T-helper 2 cell (primary cell): ENCODE measurements at places on chromosomes 11 and 22.

- no peak for DNase-seq
Measured at GRCh38 chr22:17695986-17696385, 57.4 kb downstream of the BCL2L13 start.

DNA sequence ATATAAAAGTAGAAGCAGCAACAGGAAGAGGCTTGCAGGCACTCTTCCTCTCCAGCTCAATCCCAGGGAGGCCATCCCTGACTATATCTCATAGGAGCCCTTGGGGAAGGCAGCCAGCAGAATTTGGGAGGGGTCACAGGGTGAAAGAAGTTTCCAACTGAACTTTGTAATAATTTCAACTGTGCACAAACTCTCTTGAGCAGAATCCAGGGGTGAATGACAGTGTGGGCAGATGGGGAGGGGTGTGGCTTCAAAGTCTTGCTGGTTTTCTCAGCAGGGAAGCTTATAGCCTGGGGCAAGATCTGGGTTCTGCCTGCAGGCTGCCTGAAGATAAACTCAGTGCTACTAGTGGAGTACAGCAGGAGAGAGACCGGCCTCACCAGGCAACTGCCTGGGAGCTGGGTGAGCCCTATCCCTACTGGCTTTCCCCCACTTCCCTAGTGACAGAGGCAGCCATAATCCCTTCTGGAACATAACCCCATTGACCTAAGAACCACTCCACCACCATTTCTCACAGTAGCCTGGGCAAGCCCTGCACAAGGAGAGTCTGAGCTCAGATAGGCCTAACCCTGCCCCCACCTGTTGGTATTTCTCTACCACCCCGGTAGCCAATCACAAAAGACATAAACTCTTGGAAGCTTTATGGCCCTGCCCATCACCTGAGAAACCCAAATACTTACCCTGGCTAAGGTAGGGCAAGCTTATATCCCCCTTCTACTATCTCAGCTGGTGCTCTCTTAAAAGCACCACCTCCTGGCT, 17.8 kb upstream of the TTC12 start:
- DNase-seq = no peak

- no peak for DNase-seq
Measured at GRCh38 chr11:75603791-75604736, 42.0 kb downstream of the SERPINH1 start.

- no peak for DNase-seq
Measured at GRCh38 chr11:30526558-30526957, 59.6 kb downstream of the MPPED2 start.

GRCh38 chr22:44451016-44451415, 47.0 kb downstream of the RTL6 start:
- DNase-seq = no peak

DNA sequence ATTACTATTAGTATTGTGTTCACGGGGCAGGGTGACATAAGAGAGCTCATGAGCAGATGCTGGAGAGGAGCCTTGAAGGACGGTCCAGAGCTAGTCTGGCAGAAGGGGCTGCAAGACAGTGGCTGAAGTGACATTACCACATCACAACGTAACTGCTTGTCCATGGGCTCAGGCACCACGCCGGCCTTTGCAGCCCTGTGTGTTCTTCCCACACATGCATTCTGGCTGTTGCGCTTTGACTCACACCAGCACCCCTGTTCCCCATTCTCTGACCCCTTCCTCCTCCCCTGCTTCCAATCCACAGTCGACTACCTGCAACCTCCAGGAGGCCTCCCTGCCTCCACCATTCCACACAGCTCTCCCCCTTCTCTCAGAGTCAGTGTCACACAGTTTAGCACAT, 103.3 kb downstream of the ME3 start:
- no peak for DNase-seq

DNA sequence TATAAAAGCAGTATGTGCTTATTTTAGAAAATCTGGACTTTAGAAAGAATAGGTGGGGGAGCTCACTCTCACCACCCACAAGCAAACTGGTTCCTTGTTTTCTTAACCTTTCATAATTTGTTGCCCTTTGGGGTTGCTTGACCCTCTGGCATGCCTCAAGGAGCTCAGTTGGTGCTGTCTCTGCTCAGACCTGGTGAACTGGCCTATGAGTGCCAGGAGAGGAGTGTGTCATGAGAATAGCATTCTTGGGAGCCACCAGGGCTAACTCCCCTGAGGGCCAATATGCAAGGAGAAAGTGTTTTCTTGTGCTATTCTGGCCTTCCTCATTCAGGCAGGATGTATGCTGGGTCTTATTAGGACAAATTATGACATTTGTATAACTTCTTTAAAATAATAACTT, 21.0 kb upstream of the AMOTL1 start:
- no peak for DNase-seq

GRCh38 chr11:116948391-116948790, 111.0 kb upstream of the APOA1 start:
- no peak for DNase-seq

DNA sequence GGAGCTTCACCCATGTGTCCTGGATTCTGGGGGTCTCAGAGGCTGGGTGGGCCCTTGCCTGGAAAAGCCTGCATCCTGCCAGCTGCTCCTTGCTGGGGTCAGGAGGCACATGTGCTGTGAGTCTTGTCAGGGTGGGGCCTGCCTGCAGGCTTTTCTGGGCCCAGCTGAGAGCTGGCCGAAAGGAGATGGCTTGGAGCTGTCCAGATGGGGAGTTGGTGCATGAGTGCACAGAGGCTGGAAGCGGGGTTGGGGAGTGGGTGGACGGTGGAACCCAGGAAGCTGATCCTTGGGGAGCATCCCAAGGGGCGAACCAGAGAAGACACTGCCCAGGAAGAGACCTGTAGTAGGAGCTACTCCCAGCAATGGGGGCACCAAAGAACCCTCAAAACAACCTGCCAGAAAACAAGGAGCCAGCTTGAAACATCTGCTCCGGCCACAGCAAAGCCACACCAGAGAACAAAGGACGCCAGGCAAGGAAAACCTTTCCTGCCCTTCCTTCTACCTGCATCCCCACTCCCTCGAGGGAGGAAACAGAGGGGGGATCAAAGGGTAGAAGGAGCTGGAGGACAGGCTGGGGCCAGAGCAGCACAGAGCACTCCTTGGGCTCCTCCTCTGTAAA, 8.2 kb upstream of the KCTD17 start:
- no peak for DNase-seq

DNA sequence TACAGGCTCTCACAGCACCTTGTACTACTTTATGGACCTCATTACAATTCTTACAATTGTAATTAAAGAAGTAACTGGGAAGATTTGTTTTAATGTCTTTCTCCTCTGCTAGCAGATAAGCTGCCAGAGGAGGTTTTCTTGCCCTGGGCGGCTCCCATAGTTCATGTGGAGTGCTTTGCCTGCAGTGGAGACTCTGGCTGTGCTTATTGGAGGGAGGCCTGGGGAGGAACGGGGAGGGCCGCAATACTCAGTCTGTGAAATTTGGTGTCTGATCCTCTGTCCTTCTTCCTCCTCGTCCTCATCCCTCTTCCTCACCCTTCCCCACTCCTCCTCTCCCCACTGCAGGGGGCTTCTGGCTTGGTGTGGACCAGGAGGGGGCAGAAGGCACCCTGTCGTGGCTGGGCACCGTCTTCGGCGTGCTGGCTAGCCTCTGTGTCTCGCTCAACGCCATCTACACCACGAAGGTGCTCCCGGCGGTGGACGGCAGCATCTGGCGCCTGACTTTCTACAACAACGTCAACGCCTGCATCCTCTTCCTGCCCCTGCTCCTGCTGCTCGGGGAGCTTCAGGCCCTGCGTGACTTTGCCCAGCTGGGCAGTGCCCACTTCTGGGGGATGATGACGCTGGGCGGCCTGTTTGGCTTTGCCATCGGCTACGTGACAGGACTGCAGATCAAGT, 5.6 kb downstream of the SLC35C1 start:
- no peak for DNase-seq

GRCh38 chr11:95715777-95716241, 73.8 kb downstream of the FAM76B start:
- no peak for DNase-seq

DNA sequence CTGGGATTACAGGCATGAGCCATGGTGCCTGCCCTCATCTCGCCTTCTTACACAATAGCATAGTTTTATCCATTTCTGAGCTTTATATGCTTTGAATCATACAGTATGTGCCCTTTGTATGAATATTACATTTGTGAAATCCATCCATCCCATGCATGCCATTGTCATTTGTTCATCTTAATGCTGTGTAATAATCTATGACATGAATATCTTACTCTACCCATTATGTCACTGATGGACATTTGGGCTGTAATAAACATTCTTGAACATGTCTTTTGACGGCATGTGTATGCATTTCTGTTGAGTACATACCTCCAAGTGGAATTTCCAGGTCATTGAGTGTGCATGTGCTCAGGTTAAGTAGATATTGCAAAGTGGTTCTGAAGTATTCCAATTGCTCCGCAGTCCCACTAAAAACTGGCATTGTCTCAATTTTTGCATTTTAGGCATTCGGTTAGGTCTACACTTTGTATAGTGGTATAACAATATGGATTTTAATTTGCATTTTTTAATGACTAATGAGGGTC, 339.3 kb upstream of the SYN3 start:
- DNase-seq = no peak

- DNase-seq = no peak
Measured at GRCh38 chr11:67604815-67605214, 1.9 kb upstream of the NDUFV1 start.

DNA sequence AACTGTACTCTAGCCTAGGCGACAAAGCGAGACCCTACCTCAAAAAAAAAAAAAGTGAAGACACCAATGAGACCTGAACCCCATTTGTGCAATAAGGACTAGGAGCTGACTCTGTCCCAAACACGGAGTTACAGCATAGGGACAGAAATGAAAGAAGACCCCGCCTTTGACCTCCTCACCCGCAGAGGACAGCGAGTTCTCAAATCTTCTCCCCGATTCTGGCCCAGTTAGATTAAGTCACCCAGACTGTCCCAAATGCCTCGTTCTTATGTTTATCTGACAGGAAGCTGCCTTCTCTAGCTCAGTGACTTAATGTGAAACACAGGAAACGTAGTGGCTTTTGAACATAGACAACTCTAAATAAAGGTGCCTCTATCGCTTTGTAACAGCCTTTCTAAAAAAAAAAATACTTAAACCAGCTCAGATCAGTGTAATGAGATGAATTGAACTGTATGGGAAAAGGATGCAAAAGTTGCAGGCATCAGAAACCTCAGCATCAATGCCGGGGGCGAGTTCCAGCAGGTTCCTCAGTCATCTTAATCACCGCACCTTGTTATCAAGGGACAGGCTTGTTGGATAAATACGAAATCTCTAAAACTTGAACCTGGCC, 10.6 kb downstream of the MYH9 start:
- no peak for DNase-seq

DNA sequence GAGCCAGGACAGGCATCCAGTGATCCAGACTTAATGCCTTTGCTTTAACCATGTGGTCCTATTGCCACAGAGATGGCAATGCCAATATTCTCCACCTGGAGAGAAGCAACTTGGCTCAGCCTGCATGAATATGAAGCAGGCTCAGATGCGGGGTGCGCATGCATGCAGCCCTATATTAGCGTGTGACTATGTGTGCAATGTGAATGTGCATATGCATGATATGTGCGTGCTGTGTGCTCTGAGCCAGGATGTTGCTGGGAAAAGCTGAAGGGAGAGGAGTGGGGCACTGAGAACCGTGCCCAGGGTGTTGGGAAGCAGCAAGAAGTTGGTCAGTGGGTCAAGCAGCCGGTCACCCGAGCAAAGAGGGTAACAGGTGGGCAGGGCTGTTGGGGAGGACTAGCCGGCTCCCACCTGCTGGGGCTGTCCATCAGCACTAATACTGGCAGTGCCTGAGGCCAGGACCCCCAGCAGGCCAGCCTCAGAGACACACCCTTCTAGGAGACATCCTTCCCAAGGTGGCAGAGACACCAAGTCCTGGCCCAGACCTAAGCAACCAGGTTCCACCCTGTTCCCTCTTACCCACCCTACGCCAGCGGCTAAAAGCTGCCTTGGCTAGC, 24.8 kb upstream of the MYOD1 start:
- no peak for DNase-seq

DNA sequence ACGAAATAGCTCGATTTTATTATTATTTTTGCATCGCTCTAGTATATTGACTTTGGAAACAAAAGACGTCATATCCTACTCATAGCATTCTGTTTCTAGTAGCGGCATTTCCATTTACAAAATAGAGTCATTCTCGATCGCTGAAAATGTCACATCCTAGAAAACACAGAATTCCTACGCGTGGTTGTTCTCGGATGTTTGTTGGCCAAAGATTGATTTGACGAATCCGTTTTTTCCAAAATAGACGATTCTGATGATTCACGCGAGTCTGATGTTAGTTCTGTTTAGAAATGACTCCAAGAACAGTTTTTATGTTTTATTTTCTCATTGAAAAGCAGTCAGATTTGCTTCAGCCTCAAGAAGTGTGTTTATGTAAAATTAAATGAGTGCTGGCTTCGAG, 47.6 kb downstream of the SMIM38 start:
- DNase-seq = no peak

DNA sequence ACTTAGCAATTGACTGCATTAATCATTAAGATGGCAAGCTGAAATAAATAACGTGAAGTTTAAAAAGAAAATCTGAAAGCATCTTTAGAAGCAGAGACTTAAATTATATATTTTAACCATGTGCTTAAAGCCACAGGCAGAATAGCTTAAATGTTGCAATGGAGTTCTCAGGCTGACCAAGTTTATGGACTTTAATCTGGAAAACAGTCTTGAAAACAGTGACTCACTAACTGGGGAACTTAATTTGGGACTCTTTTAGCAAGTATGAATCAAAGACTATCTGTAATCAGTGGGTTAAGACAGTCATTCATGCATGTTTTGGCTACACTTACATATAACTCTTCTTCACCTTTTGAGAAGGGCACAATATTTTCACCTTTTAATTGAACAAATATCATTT, 12.6 kb upstream of the GLYATL1 start:
- no peak for DNase-seq

DNA sequence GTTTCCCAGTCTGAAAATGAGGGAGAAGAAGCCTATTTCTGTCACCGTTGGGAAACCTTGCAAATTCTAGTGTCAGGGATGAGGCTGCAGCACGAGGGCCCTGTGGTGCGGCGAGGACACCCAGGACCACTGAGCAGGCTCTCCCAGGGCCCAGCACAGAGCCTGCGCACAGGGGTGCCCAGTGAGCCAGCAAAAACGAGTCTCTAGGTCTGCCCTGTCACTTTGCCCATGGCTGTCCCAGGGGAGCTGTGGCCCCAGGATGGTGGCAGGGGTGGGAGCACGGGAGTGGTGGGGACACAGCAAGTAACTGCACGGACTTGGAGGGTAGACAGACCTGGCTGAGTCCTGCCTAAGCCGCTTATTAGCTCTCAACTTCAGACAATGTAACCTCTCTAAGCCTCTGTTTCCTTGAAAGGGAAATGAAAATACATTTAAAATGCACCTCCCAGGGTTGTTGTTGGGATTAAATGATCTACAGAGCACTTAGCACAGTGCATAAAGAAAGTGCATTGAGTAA, 44.2 kb downstream of the DSCAML1 start:
- no peak for DNase-seq
